ENCODE measurements at places on chromosomes 16 and 17. TPM values are rescaled to one million over a fixed set of nuclear protein-coding genes. Genes with fewer than 3 reads are reported as not detected.

The PLXDC1 gene
- total RNA-seq = 5.6 TPM

The OR4D1 gene
- total RNA-seq = 0.34 TPM

The LDAF1 gene
- 12.2 TPM for total RNA-seq

The PIPOX gene
- total RNA-seq = 9.4 TPM

The KRT27 gene
- total RNA-seq = not detected

The IL34 gene
- 0.35 TPM for total RNA-seq

The MYL11 gene
- not detected for total RNA-seq

All from activated T-cell treated with anti-CD3 and anti-CD28 coated beads, Interleukin-2, amount 50 U/mL, for 72 hours (primary cell).